ENCODE measurements at places on chromosomes 2 and 18.

DNA sequence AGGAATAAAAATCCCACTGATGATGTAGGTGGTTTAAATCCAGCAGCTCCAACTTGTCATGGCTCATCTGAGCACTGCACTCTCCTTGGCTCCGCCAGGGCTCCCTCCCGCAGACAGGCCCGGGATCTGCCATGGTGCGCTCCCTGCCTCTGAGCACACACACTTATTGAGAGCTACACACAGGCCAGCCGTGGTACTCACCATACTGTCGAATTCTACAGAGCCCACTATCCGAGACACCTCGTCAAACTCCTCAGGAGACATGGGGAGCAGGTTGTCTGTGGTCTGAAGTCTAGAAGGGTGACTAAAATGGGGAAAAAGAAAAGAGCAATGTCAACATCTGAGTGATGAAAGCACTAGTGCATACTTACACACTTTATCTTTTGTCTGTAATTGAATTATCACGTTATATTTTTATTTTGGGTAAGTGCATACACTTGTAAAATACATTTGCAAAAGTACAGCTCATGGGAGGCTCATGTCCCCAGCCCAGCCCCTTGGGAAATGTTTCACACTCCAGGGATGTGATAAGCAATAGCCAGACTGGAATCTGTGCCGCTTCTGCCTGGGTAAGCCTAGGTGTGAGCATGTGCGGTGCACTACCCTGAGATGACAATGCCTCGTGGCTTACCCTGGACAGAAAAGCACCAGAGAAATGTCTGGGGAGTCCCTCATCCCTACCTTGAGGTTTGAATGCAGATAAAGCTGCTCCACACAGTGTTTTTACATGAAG is 39.2 kb downstream of the STAT1 start:
- DNase-seq: no peak

DNA sequence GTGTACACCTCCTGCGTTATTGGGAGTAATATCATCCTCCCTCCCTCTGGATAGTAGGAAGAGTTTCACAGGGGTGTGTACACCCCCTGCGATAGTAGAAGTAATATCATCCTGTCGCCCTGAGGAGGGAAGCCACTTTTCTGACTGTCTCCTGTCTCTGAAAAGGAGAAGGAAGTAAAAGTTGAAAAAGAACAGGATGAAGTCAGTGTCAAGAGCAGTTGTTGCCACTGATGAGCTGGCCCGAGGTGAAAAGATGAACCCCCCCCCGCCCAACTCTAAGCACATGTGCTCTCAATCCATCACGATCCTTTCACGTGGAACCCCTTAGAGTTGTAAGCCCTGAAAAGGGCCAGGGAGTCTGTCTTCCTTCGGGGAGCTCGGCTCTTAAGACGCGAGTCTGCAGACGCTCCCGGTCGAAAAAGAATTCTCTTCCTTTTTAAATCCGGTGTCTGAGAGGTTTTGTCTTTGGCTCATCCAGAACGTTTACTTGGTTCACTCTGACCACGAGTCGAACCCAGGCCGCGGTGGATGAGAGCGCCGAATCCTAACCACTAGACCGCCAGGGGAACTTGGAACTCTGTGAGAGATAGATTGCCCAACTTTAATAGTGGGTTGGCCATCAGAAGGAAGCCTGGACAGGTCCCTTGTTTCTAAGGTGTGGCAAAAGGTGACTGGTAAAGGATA is 22.4 kb upstream of the NAGK start:
- DNase-seq: no peak

GRCh38 chr18:61334491-61334850 is 1.2 kb downstream of the CDH20 start:
- no peak for DNase-seq

DNA sequence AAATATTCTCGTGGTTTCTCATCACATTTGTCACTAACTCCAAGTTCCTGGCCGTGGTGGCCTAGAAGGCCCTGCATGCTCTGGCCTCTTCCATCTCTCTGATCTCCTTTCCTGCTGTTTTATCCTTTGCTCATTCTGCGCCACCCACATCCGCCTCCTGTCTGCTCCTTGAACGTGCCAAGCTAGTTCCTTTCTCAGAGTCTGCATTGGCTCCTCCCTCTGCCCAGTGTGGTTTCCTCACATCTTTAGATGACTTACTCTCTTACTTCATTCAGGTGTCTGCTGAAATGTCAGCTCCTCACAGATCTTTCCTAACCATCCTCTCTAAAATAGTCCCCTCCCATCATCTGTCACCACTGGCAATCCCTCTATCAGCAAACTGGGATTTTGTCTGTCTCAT is 158.6 kb upstream of the RBMS1 start:
- DNase-seq: peak; percentile 6

- no peak for DNase-seq
Observed at GRCh38 chr2:160674146-160674750, 180.6 kb upstream of the RBMS1 start.

DNA sequence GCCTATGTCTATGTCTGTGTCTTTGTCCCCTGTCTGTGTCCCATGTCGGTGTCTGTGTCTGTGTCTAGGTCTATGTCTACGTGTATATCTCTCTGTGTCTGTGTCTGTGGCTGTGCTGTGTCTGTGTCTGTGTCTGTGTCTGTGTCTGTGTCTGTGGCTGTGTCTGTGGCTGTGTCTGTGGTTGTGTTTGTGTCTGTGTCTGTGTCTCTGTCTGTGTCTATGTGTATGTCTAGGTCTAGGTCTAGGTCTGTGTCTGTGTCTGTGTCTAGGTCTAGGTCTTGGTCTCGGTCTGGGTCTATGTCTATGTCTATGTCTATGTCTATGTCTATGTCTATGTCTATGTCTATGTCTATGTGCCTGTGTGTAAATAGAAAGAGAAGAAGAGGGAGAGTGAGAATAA is 11.9 kb downstream of the IL1R2 start:
- DNase-seq: no peak

- DNase-seq: no peak
Observed at GRCh38 chr2:185796758-185797157, 58.2 kb downstream of the FSIP2 start.

GRCh38 chr18:76484749-76485387 is 10.2 kb downstream of the ZNF516 start:
- no peak for DNase-seq

DNA sequence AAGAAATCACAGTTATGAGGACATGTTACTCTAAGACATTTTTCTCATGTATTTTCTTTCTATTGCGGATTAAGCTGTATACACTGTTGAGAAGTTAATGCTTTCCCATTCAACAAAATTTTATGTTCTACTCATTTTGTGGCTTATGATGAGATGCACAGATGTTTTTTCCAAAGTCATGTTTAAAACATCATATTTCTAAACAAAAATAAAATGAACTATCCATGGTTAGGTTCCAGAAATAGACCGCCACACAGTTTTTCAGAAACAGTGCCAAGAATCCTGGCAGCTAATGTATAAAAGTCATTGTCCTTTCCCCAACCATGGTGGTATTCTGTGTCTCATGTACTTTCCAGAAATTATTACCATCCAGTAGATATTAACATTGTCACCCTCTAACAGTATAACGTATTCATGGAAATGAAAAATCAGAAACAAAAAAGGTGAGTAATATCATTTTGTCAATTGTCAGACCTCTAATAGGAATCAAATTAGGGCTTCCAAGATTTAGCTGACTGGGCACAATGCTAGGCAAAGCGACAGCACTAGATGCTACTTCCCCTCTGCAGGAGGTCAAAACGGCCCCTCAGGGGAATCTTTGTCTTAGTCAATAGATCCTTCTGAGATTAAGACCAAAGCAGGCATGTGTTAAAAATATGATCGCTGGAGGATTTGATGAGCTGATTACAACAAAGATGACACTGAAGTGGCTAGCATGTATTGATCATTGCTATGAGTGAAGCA is 54.4 kb upstream of the ZNF397 start:
- DNase-seq: no peak

- DNase-seq: no peak
Observed at GRCh38 chr18:8890957-8891464, 185.7 kb downstream of the MTCL1 start.

DNA sequence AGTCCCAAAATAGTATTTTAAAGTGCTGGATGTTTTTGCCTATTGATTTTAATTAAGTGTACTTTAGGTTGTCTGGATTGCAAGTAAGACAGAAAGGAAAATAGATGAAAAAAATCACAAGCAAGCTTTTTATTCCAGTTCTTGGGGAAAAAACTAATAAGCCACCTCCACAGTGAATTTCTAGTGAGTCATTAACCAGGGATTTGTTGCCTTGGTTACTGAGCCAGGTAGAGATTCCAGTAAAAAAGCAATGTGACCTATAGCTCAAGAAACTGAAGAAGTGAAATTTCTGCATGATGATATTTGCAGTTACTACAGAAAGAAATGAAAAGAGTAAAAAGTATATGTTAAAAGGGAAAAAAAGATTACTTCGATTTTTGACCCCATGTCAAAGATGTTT is 160.6 kb downstream of the METTL4 start:
- DNase-seq: no peak

DNA sequence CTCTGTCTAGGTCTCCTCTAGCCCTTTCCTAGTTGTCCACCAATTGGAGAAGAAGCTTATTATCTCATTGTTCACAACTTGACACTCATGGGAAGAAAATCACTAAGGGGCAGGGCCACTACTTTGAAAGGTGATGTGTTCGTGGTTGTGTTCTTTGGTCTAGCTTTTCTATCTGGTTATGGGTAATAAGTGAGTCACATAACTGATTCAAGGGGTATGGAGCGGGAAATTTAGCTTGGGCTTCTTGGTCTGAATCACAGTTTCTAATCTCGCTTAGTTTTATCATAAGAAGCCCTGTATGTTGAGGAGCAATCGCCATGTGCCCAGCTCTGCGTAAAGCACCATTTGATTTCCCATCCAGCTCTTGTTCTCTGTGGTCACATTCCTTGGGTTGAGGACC is 18.7 kb upstream of the DYTN start:
- DNase-seq: no peak

- no peak for DNase-seq
Observed at GRCh38 chr18:45284174-45284573, 331.1 kb upstream of the SLC14A2 start.

DNA sequence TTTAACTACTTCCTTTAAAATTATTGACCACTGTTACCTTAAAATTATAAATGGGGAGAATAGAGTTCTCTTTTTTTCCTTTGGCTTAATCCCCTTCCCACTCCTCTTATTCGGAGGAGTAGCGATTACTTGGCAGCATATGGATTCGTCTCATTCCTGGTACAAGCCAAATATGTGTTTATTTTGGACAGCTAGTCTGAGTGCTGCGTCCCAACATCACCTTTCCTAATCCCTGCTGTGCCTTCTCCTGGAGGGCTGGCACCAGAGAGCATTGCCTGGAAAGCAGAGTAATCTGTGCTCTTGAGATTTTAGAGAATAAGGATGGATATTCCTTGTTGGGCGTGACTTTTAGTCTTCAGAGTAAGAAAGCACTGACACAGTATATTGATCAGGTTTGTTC is 185.6 kb downstream of the AGAP1 start:
- DNase-seq: no peak

DNA sequence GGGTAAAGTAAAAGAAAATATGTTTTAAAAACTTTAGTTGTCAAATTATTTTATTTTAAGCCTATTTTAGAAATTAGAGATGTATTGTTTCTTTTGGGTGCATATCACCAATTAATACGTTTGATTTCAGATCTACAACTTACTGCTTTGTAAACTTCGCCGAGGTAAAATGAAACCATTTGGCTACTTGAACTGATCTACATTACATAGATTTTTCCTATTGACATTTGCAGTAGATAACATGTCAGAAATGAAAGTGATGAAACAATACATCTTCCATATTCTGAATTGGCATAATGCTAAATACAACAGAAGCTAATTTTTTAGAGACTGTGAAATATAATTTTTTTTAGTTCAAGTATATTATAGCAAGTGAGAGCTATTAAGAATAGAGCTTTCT is 39.5 kb downstream of the GLS start:
- DNase-seq: no peak

DNA sequence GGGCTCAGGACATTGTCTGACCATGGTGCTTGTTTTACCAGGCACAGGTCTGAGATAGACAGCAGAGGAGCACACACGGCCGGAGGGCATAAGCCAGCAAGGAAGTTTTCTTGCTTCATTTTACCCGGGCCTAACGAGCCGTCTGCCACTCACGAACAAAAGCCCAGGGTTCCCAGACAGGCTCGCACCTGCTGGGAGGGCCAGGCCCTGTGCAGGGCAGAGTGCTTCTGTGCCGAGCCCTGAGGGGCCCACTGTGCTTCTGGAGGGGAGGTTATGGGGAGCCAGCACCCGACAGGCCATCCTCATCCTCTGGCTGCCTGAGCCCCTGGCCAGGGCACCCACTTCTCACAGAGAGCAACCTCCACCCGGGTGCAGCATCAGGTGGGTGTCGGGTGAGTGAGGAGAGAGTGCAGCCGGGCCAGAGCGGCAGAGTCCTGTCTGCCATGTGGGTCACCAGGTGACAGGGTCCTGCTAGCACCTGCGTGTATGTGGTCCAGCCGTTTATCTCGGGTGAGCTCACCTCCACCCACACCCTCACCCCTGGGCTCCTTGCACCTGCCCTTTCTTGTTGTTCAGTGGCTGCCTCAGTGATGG is 297.9 kb downstream of the NDUFA10 start:
- no peak for DNase-seq

Data from activated CD4-positive, alpha-beta T cell treated with anti-CD3 and anti-CD28 coated beads, Interleukin-2, amount 50 U/mL, for 24 hours (primary cell).